ENCODE measurements at places on chromosomes 4 and X.

DNA sequence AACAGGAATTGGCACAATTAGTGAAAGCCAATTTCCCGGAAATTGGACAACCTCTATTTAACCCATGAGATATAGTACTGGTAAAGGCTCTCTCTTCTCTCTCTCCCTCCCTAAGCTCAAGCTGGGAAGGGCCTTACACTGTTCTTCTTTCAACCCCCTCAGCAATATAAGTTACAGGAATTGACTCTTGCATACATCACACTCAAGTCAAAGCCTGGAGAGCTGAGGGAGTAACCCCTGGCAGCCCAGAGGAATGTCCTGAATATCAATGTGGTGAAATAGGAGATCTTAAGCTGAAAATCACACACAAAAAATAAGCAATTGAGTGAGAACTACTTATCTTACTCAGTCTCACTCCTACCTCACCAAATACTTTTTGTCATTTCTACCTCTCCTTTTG is 186.9 kb upstream of the SPOCK3 start:
- DNase-seq, result no peak

- no peak for DNase-seq
These were observed 14.7 kb downstream of the RGS12 start for GRCh38 chr4:3307486-3307885.

DNA sequence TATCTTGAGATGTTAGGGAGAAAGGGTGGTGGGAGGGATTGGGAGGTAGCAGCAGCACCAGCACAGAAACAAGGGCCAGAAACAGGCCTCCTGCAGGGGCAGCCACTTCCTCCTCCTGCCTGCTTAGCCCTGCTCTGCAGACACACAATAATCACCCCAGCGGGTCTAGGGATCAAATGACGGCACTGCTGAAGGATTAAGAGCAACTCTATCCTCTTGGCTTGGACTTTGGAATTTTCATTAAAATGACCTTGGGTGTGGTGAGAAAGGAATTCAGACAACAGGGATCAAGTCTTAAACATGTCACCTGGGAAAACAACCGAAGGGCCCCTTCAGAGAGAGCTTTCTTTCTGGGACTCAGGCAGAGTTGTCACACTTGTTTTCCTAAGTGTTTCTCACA is 353.4 kb downstream of the SPRY1 start:
- no peak for DNase-seq

DNA sequence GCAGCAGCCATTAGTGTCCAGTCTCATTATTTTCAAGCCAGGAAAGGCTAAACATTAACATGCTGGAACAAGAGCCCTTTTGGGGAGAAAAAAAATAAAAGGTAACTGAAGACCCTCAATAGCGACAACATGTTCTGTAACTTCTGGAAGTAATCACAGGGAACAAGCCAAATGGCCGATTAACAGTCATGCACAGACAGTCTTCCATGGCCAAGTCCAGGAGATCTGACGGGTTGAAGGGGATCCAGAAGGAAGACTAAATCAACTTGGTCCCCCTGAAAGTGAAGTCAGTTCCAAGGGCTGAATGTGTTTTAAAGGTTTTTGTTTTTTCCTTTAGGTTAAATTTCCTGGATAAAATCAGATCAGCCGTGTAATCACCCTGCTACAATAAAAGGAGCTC is 52.5 kb downstream of the LNX1 start:
- DNase-seq, result no peak

GRCh38 chrX:143854006-143854405 is 29.9 kb upstream of the UBE2NL start:
- no peak for DNase-seq

GRCh38 chrX:21176921-21177571 is 197.2 kb upstream of the CNKSR2 start:
- DNase-seq, result no peak

GRCh38 chrX:72573158-72573511 is 492 bp upstream of the HDAC8 start:
- no peak for DNase-seq

GRCh38 chr4:8090744-8091301 is 67.8 kb downstream of the ABLIM2 start:
- DNase-seq, result no peak

DNA sequence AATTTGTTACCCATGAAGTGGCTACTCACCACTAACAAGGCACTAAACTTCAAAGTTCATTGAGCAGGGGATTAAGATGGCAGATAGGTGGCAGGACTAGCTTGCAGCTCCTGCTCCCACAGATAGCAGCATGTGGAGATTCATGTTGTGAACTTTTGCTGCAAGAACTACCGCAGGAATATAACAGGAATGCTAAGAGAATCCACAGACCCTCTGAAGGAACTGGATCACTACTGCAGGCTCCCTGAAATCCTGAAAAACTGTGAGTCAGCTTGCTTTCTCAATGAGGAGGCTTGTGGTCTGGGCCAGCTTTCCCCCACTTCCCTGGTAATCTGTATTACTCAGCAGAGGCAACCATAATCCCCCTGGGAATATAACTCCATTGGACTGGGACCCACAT is 118.5 kb upstream of the VCX2 start:
- no peak for DNase-seq

- DNase-seq, result no peak
These were observed 37.3 kb upstream of the RASL11B start for GRCh38 chr4:52824603-52825459.

DNA sequence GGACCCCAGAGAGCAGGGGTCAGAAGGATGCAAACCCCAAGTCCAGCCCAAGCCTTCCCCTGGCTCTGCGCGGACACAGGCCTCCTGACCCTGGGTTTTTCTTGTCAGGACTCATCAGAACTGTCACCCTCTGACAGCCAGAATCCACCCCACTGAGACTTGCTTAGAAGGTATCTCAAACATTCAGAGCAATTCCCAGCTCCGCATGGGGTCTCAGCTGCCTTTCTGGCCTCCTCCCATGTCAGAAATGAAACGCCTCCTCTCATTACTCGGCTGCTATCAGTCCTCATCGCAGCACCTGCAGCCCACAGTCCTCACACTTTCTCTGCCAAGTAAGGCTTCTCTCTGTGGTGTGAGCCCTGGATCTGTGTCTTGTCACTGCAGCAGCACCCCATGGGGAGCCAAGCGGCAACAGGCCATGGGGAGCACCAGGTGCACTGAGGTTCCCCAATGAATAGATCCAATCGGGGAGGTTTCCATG is 97.8 kb downstream of the WFS1 start:
- no peak for DNase-seq

GRCh38 chr4:162401021-162401420 is 237.2 kb upstream of the FSTL5 start:
- DNase-seq, result no peak

DNA sequence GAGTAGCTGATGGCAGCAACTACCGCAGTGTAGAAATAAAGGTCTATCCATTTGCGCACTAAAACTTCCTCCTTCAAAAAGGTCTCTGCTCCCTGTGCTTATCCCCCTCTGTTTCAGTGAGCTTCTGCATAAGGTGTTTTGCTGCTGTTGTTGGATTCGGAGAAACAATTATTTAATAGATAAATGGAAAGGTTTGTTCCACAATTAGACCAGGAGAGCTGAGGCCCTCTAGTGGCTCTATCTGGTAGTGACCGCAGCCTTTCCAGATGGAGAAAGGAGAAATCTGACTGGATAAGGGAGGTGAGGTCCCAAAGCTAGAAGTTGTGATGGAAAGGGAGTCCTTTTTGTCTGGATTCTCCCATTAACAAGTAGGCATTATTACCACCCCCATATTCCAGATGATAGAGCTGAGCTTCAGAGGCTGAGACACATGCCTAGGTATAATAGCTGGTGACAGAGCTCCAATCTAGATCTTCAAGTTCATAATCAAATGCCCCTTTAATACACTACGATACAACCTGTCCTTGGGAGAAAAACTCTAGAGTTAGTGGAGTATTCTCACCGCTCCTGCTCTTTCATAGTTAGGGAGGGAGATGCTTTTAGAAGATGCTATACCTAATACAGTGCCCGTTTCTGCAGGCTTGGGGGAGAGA is 5.1 kb upstream of the GABRQ start:
- peak; percentile 4 for DNase-seq

- no peak for DNase-seq
These were observed 105.3 kb downstream of the SPCS3 start for GRCh38 chr4:176425035-176425434.

DNA sequence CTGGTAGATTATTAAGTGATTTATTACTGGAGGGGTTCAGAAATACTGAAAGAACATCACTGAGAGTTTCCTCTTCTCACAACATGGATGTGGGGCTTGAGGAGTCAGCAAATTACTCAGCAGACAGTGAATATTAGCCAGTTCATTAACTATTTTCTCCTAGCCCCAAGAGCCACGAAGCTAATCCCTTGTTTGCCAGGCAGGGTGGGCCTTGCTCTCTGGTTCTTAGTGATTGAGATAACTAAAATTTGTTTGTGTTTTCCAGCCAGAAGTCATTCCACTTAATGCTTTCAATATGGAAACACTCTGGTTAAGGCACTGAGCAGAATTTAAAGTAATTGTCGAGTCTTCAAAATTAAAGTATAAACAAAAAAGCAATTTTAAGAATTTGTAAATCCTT is 40.1 kb upstream of the PASD1 start:
- no peak for DNase-seq
